ENCODE measurements at places on chromosomes 3 and 15.
A peak's percentile ranks its signal among the peaks of the same experiment; 100 is the strongest.

- no peak for DNase-seq
Measured at GRCh38 chr3:76311941-76312340, 526.6 kb upstream of the ZNF717 start.

GRCh38 chr15:54772663-54773062, 424.1 kb downstream of the RSL24D1 start:
- DNase-seq: no peak

GRCh38 chr15:80099241-80099640, 39.8 kb downstream of the ZFAND6 start:
- no peak for DNase-seq

DNA sequence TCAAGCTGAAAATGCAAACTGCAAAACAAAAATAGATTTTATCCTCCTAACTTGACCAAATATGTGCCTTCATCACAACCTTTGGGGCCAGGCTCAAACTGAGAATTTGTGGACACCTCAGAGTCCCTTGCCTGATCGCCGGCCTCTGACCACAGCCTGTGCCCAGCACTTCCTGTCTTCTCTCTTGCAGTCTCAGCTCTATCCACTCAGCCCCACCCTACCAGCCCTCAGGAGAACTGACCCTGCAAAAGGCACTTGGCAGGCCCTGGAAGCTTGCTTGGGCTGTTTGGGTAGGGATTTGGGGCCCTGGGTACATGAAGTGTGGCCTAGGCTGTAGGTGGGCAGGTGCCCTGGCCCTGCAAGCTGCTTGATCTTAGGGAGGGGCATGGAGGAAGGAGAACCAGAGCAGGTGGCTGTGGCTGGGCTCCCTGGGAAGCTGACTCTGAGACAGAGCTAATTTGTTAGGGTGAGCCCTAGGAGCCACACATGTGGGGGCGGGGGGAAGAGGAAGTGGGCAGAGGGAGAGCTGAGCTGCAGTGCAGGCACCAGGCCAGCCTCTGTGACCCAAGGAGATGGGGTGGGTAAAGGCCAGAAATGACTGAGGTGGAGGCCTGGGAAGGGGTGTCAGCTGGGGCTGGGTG, 8.6 kb downstream of the CLEC3B start:
- no peak for DNase-seq

DNA sequence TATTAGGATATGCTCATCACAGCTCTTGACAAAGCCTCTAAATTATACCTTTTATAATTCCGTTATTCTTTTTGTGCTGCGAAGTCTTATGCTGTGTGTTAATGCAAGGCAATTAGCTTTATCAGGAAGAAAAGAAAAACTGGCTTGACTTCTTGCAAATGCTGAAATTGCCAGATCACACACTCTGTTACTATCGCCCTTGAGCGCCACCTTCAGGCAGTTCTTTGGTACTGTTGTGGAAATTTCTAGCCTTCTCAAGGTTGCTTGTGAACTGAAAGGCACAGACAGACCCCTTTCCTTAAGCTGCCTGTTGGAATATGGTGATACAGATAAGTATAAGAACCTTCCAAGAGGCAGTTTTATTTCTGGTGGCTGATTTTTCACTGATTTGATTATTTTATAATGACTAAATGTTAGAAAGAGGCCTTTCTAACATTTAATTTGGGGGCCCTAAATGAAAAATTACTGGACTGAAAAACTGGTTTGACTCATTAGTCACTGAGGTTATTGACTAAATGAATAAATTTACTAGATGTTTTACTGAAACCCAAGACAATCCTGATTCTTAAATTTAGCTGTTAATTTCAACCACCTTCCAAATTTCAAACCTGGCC, 126.2 kb upstream of the RASGRP1 start:
- peak; percentile 63 for DNase-seq

GRCh38 chr3:161295325-161295724, 74.2 kb downstream of the NMD3 start:
- no peak for DNase-seq
